ENCODE measurements at places on chromosomes 11 and 22.

DNA sequence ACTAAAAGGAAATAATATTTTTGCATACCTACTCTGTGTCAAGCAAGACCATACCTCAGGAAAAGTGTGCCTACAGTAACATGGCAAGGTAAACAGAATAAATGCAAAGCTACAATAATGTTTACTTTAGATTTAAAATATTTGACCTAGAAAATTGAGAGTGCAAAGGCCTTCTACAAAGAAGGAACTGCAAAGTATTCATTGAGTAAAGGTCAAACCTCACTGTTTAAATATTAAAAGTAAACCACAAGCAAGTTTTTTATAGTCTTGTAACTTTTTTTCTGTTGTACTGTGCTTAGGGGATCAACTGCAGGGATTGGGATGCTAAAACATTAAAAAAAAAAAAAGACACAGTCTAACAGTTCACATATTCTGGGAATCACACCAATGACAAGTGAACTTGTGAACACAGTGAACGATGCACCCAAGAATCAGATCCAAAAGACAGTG, 48.8 kb downstream of the CWF19L2 start:
- peak; percentile 68 for DNase-seq

DNA sequence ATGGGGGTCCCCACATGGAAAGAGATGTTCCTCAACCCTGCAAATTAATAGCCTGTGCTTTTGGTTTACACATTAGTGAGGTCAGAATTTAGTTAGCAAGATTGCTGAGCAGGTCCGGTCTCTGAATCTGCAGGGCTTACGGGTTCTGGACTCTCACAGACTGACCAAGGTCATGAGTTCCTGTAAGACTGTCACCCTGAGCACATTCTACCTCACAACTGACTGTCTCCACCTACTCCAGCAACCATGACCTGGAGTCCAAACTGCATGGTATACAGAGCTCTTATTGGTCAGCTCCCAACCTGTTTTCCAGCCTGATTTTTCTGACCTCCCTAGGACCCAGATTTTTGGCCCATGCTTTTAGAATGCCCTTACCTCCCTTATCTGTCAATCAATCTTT, 28.2 kb downstream of the DKK3 start:
- no peak for DNase-seq

GRCh38 chr11:111367411-111368284, 11.4 kb downstream of the POU2AF1 start:
- DNase-seq: no peak

GRCh38 chr11:80417681-80418080, 976.9 kb upstream of the TENM4 start:
- no peak for DNase-seq

GRCh38 chr11:34250732-34251588, 106.8 kb downstream of the ABTB2 start:
- no peak for DNase-seq

DNA sequence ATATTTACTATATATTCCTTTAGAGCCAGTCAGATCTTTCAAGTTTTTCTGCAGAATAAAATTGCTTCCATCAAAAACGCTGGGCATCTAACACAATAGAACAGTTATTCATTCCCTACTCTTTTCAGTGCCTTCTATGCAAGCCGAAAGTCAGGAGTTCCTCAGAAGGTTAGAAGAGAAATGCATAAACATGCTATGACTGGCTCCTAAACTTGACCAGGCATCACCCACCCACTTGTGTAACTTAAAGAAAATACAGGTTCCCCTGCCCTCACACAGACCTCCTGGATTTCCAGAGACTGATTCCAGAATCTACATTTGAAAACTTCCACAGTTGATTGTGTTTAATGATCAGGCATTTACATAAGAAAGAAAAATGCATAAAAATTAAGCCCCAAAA, 19.3 kb upstream of the ARHGAP32 start:
- no peak for DNase-seq

DNA sequence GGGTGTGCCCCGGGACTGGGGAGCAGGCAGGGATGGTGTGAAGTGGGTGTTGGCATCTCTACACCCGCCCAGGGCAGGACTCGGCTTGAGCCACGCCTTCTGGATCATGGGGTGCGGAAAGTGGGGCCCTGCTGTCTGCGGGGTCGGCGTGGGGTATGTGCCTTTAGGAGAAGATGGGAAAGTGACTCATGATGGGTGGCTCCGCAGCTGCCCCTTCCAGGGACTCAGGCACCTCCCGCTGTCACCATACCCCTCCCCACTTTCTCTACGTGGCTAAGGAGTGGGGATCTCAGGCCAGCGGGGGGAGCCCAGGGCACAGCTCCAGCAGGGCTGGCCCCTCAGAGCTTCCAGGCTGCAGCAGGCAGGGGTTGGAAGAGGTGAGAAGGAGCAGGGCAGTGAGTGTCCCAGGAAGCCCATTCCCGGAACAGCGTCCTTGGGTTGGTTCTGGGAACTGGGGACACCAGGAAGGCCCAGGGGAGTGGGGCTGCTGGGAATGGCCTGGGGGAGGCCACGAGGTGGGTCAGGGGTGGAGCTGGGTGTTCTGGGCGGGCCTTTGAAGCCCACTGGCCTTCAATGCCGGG, 102.9 kb upstream of the FGF3 start:
- DNase-seq: no peak

GRCh38 chr11:110486156-110486555, 56.4 kb downstream of the FDX1 start:
- no peak for DNase-seq

GRCh38 chr22:47022075-47022473, 259.6 kb downstream of the TBC1D22A start:
- DNase-seq: no peak

DNA sequence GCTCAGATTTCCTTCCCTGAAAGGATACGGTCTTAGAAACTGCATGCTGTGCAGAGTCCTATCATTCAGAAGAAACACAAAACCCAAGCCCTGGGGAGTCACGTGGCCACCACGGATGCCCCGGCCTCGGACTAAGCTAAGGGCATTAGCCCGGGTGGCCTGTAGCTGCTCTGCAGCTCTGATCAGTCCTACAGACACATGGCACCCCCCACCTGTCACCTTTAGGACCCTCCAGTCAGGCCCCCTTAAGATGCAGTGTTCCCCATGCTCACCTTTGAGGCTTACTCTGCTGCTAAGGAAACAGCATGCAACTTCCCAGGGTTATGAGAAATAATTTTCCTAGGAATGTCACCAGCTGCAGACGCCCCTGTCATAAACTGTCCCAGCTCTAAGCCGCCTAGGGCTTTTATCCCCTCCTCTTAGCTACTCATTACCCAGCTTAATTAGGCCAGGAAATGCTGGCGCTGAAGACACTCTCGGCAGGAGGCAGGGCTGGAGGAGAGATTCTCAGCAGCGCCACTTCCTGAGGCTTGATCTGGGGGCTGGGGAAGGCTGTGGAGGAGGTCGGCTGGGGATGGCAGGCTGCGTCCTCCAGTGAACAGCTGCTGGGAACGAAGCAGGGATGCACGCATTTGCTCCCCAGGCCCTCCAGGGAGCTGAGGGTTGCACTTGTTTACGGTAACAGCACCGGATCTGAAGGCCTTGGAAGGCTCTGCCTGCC, 47.2 kb upstream of the ADA2 start:
- no peak for DNase-seq

- no peak for DNase-seq
These were observed 9.4 kb upstream of the RNF185 start for GRCh38 chr22:31150615-31151014.

DNA sequence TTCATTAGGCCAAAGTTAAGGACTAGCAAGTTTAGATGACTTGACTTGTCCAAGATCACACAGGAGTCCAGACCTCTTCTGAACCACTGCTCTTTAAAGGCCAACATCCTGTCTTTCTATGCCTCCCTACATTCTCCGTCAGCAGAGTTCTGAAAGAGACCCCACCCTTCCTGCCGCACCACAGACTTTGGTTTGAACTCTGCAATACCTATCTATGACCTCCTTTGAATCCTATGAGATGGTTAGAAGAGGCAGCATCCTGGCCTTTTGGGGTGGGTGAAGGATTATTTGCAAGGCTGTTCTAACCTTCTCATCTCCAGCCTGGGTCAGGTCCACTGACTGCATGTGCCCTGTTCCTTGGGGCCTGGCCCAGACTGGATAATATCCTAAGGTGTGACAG, 4.3 kb upstream of the RRM1 start:
- DNase-seq: no peak

DNA sequence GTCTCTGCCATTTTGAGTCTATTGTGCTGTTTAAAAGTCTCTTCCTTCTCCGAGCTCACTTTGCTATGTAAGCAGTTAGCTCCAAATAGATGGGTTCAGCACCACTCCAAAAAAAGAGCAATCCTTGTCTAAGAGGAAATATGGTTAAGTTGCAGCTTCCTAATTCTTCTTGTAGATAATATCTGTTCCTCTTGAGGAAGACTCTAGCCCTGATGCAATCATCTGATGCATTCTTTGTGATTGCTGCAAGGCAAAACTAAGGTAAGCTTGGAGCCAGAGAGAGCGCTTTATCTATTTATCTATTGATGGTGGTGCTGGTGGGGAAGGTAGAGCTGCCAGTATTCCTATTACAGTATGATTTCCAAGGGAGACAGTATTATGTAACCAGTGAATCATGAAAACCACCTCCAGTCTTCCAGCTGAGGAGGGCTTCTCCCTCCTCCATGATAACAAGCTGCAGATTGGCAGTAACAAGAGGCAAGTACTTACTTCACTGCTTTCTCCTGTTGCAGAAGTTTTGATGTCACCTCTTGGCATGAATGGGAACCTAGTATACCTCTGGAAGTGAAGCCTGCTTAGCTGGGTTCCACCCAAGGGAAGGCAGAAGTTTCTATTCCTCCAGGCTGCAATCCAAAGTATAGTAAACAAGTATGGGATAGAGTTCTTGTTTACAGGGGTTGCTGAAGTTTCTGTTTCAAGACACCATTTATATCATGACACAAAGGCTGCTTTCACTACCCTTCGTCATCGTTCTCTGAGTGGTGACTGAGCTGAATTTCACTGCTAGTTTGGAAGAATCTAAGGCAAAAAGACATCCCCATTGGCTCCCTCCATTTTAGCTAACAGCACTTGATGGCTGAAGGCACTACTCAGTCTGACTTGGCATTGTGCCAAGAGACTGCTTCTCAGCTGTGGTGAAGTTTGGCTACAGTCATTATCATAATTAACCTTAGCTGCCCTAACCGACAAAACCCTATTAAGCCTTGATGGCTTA, 49.7 kb downstream of the FDX1 start:
- no peak for DNase-seq

GRCh38 chr11:72864702-72865655, 50.8 kb downstream of the ATG16L2 start:
- DNase-seq: no peak

DNA sequence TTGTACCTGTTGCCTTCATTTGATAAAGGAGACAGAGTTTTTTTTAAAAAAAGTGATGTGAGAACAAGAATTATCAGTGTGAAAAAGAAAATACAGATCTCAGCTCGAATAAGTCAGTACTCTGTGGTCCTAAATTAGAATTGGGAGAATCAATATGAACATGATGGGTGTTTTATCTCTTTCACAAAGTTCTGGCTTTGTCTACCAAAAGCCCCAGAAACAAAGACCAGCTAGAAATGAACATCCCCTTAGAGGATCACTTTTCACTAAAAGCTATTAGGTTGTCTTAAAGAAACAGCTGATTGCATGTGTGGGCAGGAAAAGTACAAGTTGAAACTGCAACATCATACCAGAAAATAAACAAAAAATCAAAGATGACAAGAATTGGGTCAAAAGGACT, 8.4 kb upstream of the ST14 start:
- DNase-seq: no peak

DNA sequence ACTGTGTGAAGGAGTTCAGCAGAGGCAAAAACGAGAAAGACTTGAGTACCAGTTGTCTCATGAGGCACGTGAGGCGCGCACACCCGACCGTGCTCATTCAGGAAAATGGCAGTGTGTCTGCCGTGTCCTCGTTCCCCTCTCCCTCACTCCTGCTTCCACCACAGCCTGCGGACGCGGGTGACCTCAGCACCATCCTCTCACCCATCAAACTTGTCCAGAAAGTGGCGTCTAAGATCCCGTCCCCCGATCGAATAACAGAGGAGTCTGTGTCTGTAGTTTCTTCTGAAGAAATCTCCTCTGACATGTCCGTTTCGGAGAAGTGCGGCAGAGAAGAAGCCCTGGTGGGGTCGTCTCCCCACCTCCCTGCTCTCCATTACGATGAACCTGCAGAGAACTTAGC, 30.4 kb downstream of the ZBED4 start:
- DNase-seq: no peak

All from LNCaP clone FGC (cell line).